ENCODE measurements at places on chromosomes 16 and 17.

GRCh38 chr16:50970281-50970680 is 180.8 kb downstream of the SALL1 start:
- no peaks in the 10 kb centered on the region for H3K36me3 ChIP-seq
- H3K27me3 ChIP-seq: peaks cover 23% of the 10 kb centered on the region
- no peak for DNase-seq
- no peaks in the 10 kb centered on the region for H3K4me1 ChIP-seq
- H3K27ac ChIP-seq: no peak overlapping the region
- no peak overlapping the region for H3K4me3 ChIP-seq

DNA sequence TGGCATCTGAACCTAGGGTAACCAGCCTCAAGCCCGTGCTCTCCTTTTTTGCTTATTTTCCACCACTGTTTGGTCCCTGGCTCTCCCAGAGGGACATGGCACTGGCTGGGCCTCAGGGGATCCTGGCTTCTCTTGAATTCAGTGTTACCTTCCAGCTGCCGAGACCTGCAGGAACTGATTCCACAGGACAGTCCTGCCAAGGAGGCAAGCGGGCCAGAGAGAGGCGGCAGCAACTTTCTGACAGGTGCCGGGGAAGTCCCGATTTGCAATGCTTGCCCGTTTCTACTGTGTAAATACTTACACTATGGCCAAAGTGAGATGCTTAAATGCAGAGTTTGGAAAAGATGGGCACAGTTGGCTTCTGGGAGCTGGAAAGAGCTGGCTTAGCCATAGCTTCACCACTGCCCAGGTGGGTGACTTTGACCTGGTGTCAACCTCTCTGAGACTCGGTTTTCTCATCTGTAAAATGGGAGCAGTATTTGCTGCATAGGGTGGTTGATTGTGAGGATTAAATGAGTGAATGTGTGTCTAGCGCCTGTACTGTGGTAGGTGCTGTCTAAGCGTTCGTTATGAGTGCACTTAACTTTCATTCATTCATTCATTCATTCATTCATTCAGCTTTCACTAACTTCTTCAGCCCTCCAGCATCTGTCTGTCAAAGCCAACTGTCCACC is 124.9 kb downstream of the CMIP start:
- DNase-seq: no peak
- H3K36me3 ChIP-seq: no peaks in the 10 kb centered on the region
- no peak overlapping the region for H3K27ac ChIP-seq
- H3K4me1 ChIP-seq: peaks cover 18% of the 10 kb centered on the region
- H3K4me3 ChIP-seq: no peak overlapping the region

DNA sequence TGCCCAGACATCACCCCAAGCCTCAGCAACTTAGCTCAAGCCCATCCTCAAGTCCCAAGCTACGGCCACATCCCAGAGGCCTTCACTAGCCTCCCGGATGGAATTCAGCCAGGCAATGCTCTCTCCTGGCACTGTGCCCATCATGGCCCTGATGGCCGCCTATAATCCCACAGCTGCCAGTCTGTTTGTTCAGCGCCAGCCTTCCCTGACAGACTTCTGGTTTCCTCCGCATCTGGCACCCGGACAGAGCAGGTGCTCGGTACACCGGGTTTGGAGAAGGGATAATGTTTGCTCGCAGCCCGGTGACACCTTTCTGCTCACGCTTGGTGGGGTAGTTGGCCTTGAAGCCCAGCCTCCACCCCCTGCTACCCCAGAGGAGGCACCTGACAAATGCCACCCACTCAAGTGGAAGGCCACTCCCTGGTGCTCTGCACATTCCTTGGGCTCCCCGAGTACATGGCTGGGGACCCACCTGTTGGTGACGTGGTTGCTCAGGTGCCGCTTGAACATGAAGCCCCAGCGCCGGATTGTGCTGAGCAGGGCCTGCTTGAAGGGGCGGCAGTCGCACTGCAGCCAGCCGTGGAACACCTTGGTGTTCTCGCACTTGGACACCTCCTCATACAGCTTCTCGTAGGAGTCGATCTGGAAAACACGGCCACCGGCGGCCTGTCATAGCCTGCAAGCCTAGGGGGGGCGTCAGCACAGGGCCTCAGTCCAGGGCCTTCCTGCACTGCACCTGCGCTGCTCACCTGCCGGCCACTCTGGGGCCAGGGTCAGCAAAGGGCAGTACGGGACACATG is 47.1 kb downstream of the DNAH17 start:
- H3K27me3 ChIP-seq: no peaks in the 10 kb centered on the region
- peaks cover 11% of the 10 kb centered on the region for H3K4me1 ChIP-seq
- H3K27ac ChIP-seq: no peak overlapping the region
- no peak for DNase-seq
- no peak overlapping the region for H3K4me3 ChIP-seq

- H3K27ac ChIP-seq: no peak overlapping the region
- H3K4me1 ChIP-seq: no peaks in the 10 kb centered on the region
- peaks cover 6% of the 10 kb centered on the region for H3K36me3 ChIP-seq
- no peaks in the 10 kb centered on the region for H3K27me3 ChIP-seq
- DNase-seq: no peak
Observed at GRCh38 chr17:30513346-30513745, 36.1 kb downstream of the GOSR1 start.

DNA sequence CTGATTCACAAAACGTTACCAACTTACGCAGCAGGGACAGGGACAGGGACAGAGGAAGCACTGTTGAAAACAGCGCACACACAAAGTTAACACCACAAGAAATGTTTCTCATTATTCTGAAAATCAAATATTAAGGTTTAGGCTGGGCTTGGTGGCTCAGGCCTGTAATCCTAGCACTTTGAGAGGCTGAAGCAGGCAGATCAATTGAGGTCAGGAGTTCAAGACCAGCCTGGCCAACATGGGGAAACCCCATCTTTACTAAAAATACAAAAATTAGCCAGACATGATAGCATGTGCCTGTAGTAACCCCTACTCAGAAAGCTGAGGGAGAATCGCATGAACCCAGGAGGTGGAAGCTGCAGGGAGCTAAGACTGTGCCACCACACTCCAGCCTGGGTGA is 4.2 kb downstream of the CYTH1 start:
- H3K27me3 ChIP-seq: no peaks in the 10 kb centered on the region
- H3K4me1 ChIP-seq: peaks cover 46% of the 10 kb centered on the region
- H3K36me3 ChIP-seq: no peaks in the 10 kb centered on the region
- peak overlapping the region; percentile 72 for H3K4me3 ChIP-seq
- no peak for DNase-seq

DNA sequence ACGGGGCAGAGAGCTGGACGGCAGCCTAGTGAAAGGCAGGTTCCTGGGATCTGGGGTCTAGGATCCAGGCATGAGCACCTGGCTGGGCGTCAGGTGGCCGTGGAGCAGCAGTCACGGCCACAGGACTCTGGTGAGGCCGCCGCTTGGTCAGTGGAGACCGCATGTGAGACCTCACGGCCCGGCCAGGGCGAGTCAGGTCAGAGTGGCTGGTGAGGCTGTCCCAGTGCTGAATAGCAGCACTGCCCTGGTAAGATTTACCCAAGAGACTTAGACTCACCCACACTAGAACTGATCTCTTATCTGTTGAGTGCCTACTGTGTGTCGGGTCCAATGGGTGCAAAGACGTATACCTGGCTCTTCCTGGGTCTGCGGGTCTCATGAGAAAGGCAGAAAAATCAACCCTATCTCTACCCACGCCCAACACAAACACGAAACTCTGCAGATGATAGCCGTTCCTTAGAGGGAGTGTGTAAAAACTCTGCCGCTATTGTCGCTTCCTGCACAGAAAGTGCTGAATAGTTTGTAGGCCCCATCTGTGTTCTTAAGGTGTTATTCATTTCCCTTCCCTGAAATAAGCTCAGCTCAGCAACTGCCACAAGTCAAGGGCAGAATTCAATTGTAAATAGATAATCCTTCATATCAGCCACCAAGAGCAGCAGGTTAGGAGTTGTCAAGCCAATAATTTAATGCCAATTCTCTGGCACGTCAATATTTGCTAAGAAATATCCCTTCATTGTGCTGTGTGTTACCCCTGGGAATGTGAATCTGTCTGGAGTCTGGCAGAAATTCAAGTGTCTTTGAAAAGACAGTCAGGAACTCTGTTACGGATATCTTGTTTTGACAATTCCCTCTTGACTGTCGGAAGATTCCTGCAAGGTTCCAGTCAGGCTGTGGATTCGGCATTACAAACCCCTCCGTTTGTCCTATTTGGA is 240.0 kb downstream of the NTN1 start:
- H3K27me3 ChIP-seq: no peaks in the 10 kb centered on the region
- no peaks in the 10 kb centered on the region for H3K36me3 ChIP-seq
- no peak for DNase-seq
- no peak overlapping the region for H3K27ac ChIP-seq

DNA sequence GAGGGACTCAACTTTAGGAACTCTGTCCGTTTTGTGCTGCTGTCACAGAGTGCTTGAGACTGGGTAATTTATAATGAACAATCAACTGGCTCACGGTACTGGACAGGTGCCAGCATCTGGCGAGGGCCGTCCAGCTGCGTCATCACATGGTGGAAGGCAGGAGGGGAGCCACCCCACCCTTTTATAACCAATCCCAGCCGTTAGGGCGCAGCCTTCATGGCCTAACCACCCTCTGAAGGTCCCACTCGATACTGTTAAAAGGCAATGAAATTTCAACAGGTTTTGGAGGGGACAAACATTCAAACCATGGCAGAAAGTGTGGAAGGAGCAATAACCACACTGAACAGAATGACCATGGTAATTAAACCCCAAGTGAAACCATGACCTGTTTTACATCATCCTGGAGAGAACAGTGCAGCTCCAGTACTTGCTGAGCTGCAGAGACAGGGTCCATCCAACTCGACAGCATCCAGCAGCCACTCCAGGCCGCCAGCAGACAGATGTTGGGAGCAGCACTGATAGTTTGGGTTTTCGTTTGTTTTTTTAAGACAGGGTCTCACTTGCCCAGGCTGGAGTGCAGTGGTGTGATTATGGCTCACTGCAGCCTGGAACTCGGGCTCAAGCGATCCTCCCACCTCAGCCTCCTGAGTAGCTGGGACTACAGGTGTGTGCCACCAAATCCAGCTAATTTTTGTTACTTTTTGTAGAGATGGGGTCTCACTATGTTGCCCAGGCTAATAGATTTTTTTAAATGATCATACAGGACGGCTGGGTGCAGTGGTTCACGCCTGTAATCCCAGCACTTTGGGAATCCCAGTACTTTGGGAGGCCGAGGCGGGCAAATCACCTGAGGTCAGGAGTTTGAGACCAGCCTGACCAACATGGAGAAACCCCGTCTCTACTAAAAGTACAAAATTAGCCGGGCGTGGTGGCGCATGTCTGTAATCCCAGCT is 11.0 kb downstream of the CHMP6 start:
- H3K27ac ChIP-seq: no peak overlapping the region
- no peaks in the 10 kb centered on the region for H3K36me3 ChIP-seq
- H3K4me1 ChIP-seq: peaks cover 19% of the 10 kb centered on the region

- DNase-seq: peak; percentile 74
- H3K4me1 ChIP-seq: peaks cover 65% of the 10 kb centered on the region
- H3K4me3 ChIP-seq: peak overlapping the region; percentile 97
Observed at GRCh38 chr16:85902366-85903155, 3.6 kb downstream of the IRF8 start.

DNA sequence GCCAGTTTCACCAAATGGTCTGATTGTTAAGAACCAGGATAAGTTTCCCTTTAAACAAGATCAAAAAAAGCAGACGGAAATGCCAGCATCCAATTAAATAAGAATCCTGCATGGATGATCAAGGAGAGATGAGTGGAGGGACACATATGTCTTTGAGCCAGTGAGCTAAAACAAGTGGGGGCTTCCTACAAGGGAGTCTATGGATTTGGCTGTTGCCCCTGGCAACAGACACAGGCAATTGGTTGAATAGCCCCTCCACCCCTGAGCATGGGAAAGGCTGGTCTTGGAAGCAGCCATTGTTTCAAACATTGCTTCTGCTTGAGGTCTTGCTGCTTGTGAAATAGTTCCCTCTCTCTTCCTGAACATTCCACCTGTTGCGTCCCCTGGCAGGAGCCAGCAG is 374.7 kb upstream of the ERCC4 start:
- no peaks in the 10 kb centered on the region for H3K27me3 ChIP-seq
- DNase-seq: no peak
- no peaks in the 10 kb centered on the region for H3K4me1 ChIP-seq

GRCh38 chr16:528111-529011 is 849 bp downstream of the CAPN15 start:
- peak; percentile 66 for DNase-seq
- H3K27me3 ChIP-seq: no peaks in the 10 kb centered on the region
- H3K36me3 ChIP-seq: no peaks in the 10 kb centered on the region

DNA sequence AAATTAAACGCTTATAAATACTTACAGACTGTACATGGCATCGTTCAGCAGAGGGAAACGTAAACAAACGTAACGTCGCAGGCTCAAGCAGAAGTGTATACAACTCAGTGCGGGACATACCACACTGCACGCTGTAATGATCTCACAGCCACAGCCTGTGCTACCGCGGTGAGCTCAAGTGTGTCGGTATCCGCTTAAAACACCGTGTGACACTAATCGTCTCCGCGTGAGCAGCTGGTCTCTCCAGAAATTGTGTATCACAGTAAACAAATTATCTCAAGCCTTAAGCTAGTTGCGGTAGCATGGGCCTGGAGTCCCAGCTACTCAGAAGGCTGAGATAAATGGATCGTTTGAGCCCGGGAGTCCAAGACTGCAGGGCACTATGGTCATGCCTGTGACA is 115.3 kb downstream of the ANKRD11 start:
- no peak overlapping the region for H3K4me3 ChIP-seq
- H3K27ac ChIP-seq: no peak overlapping the region
- H3K4me1 ChIP-seq: peaks cover 64% of the 10 kb centered on the region
- DNase-seq: no peak
- H3K36me3 ChIP-seq: peaks cover 4% of the 10 kb centered on the region

DNA sequence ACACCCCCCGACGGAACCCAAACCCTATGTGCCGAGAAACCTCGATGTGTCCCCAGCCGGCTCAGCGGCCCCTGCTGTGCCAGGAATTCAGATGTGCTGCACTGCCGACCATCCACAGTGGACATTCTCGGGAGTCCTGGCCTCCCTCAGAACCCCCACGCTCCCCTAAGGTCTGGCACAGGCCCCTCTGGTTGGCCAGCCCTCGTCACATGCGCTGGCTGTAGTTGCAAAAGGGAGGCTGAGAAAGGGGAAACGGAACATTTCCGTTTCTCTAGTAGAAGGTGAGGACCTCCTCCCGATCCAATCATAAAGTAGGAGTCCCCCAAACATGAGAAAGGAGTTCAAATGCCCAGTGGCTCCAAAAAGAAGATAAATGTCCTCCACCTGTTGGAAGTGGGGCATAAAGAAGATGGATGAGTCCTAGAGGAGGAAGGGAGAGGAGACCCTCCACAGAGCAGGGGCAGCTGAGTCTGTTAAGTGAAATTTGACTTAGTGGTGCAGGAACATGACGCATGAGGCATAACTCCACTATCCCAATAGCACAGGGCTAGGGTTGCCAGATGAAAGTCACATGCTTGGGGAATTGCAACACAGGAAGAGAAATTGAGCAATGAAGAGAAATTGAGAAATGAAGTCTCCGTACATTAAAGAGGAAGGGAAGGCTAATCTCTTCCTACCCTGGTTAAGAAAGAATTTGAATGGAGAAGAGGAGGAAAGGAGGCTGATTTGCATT is 49.3 kb upstream of the WSB1 start:
- H3K36me3 ChIP-seq: no peaks in the 10 kb centered on the region
- no peak for DNase-seq
- peaks cover 37% of the 10 kb centered on the region for H3K4me1 ChIP-seq
- H3K27me3 ChIP-seq: peaks cover 9% of the 10 kb centered on the region
- H3K4me3 ChIP-seq: peak overlapping the region; percentile 62

All from natural killer cell treated with Interleukin-12 subunit alpha and Interleukin-12 subunit beta and Interleukin-15 and Interleukin-18, amount 100 ng/mL, for 72 hours (primary cell).